GM23338 (cell line): ENCODE measurements at places on chromosomes 4 and X.

DNA sequence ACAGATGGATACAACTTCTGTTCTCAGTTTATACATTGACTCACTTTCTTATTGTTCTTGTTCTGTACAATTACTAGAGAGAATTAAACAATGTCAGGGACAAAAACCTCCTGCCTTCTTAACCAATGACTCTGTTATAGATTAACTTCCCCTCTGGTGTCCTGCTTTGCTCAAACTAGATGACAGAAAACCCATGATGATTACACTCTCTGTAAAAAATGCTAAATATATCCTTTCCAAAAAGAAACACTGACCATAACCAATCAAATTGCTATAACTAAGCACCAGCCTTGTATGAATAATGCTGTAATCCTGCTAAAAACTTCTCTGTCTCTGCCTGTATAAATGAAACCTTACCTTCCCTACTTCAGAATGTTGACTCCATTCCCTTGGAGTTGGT lies 29.8 kb upstream of the IL13RA2 start:
- DNase-seq = no peak

DNA sequence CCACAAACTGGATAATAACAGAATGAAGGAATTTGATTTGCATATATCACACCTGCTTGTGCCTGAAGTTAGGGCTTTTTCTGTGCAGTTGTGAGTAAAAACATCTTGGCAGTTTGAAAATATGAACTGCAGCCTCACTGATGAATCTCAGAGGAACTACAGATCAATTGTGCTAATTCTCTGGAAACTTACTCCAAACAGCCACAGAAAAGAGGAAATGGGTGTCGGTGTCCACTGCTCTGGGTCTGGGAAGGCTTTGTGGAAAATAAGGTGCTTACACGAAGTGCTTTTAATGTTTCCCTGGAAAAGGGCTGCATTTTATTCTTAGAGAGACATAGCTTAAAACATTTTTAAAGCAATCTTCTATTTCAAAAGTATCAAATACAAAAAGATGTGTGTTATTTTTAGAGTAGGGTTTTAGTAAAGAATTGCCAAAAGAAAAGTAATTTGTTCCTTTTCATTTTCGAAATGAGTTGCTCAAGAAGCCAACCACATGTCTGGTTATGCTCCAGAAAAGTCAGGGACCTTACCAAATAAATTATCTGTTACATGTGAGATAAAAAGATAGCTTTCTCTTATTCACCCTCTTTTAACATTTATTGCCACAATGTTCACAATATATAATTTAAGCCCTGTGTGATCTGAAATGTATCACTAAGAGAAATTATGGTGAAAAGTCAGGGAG lies 240.1 kb downstream of the FRAS1 start:
- DNase-seq = no peak

- DNase-seq = no peak
Observed at GRCh38 chrX:137562096-137562495, 3.8 kb upstream of the ZIC3 start.

GRCh38 chr4:25246680-25247611 lies 13.1 kb downstream of the PI4K2B start:
- DNase-seq = no peak
